ENCODE measurements at places on chromosomes 7 and 10.

GRCh38 chr10:35563261-35563891 is 41.8 kb upstream of the GJD4 start:
- no peak for DNase-seq

- no peak for DNase-seq
These were observed 1.1 kb upstream of the GIMAP8 start for GRCh38 chr7:150449206-150449952.

GRCh38 chr10:32357056-32357735 is 10.2 kb upstream of the EPC1 start:
- no peak for DNase-seq

DNA sequence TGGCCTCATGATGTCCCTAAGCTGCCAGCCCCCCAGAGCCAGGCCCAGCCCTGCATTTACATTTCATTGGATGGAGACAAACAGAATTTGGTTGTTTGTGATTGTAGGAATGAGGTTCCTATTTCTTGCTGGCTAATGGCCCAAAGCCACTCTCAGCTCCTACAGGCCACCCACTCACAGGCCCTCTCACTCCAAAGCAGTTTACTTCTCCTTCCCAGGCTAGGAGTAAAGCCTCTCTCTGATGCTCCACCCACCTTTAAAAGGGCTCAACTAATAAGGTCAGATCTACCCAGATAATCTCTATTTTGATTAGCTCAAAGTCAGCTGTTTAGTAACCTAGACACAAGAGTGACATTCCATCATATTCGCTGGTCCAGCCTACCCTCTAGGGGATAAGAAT is 11.2 kb upstream of the CUZD1 start:
- no peak for DNase-seq

DNA sequence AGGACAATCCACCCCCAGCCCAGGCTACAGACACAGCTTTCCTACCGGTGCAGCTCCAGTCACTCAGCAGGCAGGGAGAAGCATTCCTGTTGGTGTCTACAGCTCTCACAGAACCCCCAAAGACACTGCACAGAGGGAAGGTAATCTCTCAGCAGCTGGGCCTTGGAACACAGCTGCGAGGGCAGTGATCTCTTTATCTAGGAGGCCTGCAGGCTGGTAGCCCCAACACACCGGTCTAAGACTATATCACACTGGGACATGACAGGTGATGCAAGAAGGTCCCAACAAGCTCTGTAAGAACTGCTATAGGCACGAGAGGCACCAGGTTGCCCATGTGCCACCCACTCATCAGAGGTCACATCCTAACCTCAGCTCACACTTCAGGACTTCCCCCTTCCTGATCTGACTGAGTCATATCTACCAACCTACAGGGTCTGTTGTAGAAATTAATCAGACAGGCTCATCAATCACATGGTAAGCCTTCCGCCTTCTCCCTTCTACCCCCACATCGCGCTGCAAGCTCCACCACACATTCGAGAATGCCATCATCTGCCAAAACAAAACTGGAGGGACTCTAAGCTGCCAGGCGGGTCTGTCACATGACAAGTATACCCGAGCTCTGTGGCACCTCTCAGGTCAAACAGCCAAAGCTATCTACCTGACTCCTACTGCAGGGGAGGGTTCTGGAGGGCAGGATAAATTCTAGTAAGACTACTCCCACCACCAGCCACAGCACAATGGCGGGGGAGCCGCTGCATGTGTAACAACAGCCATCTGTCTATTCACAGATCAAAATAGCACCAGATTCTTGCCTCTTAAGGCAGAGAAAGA is 26.1 kb downstream of the FAM53B start:
- no peak for DNase-seq

- no peak for DNase-seq
These were observed 3.8 kb downstream of the BCCIP start for GRCh38 chr10:125827133-125827532.

- no peak for DNase-seq
These were observed 72.3 kb downstream of the FAS start for GRCh38 chr10:89062861-89063260.

DNA sequence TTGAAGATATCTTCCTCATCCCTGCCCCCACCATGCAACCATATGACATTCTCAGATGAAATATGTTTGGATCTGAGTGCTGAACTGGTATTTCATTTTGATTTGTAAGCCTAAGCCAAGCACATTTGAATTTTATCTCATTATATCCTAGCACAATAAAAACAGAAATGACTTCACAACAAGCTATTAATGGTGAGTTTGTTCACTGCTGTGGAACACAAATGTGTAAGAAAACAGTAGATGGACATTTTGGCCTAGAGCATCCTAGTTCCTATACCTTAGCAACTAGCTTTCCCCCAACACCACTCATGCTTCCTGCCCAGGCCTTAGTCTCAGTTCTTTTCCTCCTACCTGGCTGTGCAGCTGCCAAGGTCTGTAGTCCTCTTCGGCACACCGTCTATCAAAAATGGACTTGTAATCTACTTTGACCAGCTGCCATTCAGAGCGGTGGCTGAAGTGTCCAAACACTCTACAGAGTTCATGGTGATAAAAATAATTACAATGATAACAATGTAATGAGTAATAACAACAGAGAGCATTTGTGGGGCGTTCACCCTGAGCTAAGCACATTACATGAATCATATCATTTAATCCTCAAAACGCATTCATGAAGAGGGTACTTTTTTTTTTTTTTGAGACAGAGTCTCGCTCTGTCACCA is 491.9 kb downstream of the SORCS1 start:
- no peak for DNase-seq

All from glomerular endothelial cell (primary cell).